ENCODE measurements at places on chromosomes 6 and 20.

- no peak for DNase-seq
These were observed 193.3 kb downstream of the SASH1 start for GRCh38 chr6:148535976-148536375.

DNA sequence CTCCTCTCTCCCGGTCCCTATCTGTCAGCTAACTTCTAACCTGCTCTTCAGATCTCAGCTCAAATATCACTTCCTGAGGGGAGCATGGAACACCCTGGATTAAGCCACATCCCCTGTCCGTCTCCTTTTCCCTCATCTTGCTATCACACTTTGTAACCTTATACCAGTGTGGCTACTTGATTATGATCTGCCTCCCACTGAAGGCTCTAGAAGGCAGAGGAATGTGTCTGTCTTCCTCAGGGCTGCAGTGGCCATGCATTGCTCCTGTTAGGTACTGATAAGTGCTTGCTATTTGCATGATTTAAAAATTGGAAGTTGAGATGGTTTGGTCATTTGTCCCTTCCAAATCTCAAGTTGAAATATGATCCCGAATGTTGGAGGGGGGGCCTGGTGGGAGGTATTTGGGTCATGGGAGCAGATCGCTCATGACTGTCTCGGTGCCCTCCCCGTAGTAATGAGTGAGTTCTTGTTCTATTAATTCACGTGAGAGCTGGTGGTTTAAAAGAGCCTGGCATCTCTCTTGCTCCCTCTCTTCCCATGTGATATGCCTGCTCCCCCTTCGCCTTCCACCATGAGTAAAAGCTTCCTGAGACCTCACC, 71.4 kb downstream of the PLCB4 start:
- no peak for DNase-seq

- no peak for DNase-seq
These were observed 24.6 kb downstream of the TBXT start for GRCh38 chr6:166143011-166143410.

DNA sequence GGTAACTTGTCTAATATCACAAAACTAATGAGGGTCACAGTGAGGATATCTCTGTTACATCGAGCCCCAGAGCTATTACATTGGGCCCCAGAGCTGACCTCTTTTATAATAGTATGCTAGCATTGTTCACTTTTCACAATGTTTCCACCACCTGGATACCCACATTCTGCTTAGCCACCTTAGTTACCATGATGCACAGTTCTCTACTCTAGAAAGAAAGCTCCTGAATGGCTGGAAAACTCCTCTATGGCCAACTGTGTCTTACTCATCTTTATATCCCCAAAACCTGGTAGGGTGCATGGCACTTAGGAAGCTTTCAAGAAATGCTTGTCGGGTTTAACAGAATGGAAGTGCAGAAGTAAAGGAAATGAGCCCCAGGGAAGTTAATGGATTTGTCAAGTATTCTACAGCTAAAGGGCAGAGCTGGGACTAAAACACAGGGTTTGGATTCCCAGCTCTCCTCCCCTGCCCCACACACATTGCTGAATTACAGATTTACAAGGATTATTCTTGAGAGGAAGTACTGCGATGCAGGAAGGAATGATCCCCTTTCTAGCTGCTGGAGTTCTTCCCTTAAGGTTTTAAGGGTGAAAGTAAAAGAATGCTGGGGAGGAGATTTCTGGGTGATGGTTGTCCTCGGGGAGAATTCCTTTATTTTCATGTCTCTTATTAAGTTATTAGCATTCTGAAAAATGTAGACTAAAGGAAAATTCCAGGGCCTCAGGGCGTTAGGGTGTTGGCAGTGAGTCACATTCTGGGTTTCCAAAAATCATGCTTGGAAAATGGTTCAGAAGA, 16.1 kb upstream of the HINT3 start:
- DNase-seq = no peak

- DNase-seq = no peak
These were observed 263.3 kb downstream of the SOX4 start for GRCh38 chr6:21856844-21857243.

- DNase-seq = no peak
These were observed 96.9 kb upstream of the VGLL2 start for GRCh38 chr6:117168296-117169063.

- no peak for DNase-seq
These were observed 48.5 kb downstream of the TGM2 start for GRCh38 chr20:38116409-38117165.

DNA sequence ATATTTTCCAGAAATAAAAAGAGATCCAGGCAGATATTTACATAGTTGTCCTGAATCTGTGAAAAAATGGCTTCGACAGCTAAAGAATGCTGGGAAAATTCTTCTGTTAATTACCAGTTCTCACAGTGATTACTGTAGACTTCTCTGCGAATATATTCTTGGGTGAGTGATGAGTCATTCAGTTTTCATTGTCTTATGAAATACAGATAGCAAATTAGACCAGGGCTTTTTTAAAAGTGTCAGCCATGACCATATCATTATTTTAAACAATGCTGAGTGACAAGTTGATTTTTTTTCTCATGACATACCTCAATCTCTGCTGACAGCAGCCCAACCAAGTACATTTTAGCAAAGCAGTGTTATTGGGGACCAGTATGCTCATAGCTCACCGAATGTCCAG, 32.8 kb downstream of the TSPYL4 start:
- DNase-seq = no peak

- no peak for DNase-seq
These were observed 79.9 kb upstream of the BHLHE23 start for GRCh38 chr20:63086421-63087235.

GRCh38 chr20:50270569-50270968, 79.9 kb downstream of the CEBPB start:
- no peak for DNase-seq

GRCh38 chr20:36820928-36821327, 47.4 kb upstream of the DSN1 start:
- no peak for DNase-seq

- no peak for DNase-seq
These were observed 264.9 kb downstream of the HIVEP2 start for GRCh38 chr6:142679907-142680700.

- DNase-seq = no peak
These were observed 928.9 kb downstream of the EYS start for GRCh38 chr6:64777941-64778785.

GRCh38 chr6:153862139-153862538, 176.9 kb upstream of the OPRM1 start:
- no peak for DNase-seq

- no peak for DNase-seq
These were observed 86.0 kb downstream of the TIAM2 start for GRCh38 chr6:155080881-155081845.

GRCh38 chr6:170006900-170007467, 255.6 kb downstream of the ERMARD start:
- DNase-seq = no peak

DNA sequence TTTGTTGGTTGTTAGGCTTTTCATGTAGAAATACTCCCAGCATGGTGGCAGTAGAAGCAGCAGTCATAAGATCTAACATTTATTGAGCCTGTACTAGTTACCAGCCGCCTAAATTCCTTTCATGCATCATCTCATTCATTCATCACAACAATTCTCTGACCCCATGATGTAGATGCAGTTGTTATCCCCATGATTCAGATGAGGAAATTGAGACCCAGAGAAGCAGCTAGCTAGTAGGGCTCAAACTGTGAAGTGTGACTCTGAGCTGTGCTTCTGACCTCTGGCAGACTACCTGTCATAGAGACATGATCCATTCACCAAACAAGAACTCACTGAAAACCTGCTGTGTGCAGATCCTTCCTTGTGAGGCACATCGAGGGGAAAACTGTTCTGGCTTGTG, 16.9 kb downstream of the RREB1 start:
- no peak for DNase-seq

GRCh38 chr6:122853259-122853995, 64.4 kb downstream of the SMPDL3A start:
- no peak for DNase-seq

- no peak for DNase-seq
These were observed 103.0 kb downstream of the PLEKHG1 start for GRCh38 chr6:150702675-150703074.

GRCh38 chr6:148508401-148509041, 165.9 kb downstream of the SASH1 start:
- DNase-seq = no peak

DNA sequence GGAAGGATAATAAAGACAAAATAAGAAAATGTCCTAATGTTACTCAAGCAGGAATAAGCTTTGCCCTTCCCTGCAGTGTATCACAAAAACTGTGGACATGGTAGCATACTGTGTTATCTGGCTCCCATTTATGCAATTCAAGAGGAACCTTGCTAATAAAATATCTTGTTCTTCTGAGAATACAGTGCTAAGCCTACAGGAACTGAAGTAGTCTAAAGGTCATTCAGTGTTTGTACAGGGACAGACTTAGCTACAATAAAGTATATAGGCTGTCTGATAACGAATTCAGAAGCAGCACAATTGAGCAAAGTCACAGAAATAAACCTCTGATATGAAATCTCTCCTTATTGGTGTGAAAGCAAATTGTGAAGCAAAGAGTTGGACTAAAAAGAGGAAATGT, 59.6 kb upstream of the SDHAF4 start:
- no peak for DNase-seq

DNA sequence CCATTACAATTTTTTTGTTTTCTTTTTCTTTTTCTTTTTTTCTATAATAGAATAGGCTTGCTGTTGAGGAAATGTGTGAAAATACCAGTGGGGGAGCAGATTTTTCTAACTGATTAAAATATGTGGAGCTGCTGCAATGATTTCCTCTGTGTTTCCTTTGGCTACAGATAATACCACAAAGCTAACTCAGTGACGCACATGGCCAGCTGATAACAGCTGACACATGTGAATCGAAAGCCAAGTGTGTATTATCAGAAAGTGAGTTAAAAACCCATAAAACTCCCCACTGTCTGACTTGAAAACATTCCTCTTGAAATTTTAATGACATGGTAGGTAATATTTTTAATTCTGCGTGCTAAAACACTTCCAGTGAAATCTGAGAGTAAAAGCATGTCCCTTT, 70.8 kb upstream of the AHI1 start:
- DNase-seq = peak; percentile 13

DNA sequence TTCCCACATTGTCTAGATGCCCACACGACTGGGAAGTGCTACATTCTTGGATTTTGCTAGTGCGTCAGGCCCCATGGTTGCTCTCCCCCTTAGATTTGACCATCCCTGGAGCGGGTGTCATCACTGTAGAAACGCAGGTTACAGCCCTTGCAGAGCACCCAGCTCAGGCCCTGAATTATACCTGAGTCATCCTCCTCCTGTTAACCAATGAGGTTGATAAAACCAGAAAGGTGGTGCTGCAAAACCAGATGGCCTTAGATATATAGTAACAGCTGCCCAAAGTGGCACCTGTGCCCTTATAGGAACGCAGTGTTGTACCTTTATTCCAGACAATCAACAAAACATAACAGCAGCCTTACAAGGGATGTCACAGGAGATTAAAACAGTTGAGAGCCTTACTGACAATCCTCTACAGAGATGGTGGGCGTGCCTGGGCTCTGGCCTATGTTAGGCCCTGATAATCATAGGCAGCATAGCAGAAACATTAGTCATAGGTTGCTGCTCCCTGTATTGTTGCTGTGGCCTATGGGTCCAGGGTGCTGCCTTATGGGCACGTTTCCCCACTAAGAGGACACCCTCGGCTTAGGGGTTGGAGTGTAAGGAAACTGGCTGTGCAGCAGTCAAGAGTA, 33.6 kb upstream of the HSF2 start:
- DNase-seq = no peak

- no peak for DNase-seq
These were observed 16.2 kb upstream of the IYD start for GRCh38 chr6:150352321-150353296.

DNA sequence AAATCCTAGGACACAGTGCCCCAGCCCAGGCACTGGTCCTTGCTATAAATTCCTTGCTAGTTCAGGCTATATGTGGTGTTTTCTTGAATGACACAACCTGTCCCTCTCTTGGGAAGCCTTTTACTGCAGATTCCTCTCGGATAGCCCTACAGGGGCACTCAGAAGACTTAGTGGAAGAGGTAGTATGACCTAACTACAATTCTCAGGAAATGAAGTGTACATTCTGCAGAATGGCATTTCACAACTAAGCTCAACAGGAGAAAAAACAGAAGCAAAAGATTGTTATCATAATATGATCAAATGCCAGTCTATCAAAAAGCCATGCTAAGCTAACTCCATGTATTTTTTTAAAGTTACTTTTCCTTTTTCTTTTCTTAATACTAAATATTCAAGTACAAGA, 66.3 kb upstream of the FBXL4 start:
- DNase-seq = no peak

- DNase-seq = no peak
These were observed 66.8 kb downstream of the TBC1D7 start for GRCh38 chr6:13261464-13261994.

- DNase-seq = no peak
These were observed at the start of gene KCNS1 for GRCh38 chr20:45100563-45101245. TSS of gene KCNS1 (minus strand) at chr20:45101127. CDS start at chr20:45099236, 1,891 bp downstream.

GRCh38 chr20:52231230-52231746, 39.7 kb upstream of the ZFP64 start:
- DNase-seq = no peak

- no peak for DNase-seq
These were observed 6.5 kb upstream of the USP45 start for GRCh38 chr6:99521633-99522151.

DNA sequence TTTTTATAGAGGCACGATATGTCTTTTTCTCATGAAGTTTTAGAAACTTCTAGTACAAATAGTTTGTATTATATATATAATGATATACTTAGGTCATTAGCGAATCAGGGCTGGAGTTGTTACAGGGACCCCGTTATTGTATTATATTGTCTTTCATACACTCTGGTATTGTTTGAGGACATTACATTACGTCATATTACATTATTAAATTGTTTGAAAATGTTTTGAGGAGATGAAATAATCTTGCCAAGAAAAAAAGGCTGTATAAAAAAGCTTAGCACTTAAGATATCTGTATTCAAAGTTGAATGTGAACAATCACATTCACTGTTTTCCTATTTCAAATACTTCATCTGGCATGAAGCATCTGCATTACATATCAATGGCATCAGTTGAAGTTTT, 239.6 kb upstream of the ASCC3 start:
- no peak for DNase-seq

DNA sequence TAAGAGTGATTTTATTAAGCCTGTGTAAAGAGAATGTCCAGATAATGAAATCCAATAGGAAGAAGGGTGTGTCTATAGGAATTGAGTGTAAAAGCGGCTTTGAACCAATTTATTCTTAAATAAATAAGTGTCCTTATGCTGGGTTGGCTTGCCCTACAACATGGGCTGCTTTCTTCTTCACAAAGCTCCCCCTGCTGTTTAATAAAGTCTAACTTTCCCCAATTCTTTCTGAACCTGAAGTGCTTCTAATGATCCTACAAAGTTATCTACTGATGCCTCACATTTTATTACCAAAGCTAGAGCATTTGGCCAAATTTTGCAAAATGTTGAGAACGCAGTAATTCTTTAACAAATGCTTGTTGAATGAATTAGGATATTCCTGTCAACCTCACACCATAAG, 36.3 kb upstream of the SIRT5 start:
- no peak for DNase-seq

DNA sequence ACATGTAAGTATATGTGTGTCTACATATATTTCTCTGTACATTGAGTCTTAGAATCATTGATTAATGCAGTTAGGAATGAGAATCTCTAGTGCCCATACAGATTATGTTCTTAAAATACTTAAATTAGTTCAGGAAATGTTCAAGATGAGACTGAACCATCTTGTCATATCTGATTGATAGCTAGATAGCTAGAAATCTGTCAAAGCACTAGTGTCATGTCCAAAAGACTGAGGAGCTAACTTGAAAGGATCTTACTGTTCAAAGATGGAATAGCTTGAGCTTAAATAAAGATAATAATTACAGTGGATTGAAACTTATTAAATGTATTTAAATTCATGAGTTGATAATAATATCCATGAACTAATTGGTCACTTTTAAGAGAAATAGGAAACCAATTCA, 191.7 kb upstream of the TCF21 start:
- no peak for DNase-seq
